ENCODE measurements at places on chromosomes 7 and 10.

DNA sequence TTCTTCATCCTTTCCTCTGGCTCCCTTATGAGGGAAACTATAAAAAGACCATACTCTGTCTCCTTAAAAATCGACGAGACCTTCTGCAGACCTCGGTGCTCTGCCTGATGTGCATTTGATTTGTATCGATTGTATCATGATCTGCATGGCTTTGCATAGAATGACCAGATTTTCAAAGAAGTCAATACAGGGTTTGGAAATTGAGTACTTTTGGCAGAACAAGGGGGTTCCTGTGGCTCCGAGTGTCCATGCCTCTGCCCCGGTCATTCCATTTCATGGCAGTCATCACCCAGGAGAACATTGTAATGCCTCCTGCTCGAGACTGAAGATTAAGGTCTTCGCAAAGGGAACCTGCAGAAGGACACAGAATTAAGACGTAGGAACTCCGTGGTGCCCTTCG lies 685 bp downstream of the CASP2 start:
- no peak for DNase-seq

GRCh38 chr7:93883078-93883916 lies 7.3 kb downstream of the TFPI2 start:
- no peak for DNase-seq

GRCh38 chr7:79376299-79377025 lies 77.0 kb downstream of the MAGI2 start:
- no peak for DNase-seq

GRCh38 chr10:1085258-1085657 lies 29.1 kb downstream of the WDR37 start:
- no peak for DNase-seq

DNA sequence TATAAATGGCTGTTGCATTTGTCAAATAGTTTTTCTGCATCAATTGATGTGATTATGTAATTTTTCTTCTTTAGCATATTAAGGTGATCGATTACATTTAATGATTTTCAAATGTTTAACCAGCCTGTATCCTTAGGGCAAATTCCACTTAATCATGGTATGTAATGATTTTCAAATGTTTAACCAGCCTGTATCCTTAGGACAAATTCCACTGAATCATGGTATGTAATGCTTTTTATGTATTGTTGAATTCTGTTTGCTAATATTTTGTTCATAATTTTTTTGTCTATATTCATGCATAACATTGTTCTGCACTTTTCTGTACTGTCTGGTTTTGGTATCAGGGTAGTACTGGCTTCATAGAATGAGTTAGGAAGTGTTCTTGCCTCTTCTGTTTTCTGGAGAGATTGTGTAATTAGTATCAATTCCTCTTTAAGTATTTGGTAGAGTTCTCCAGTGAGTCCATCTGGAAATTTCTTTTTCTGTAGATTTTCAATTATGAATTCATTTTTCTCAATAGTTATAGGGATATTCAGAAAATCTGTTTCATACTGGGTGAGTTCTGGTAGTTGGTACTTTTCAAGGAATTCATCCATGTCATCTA lies 393.2 kb upstream of the FOXK1 start:
- DNase-seq: no peak

- DNase-seq: no peak
Measured at GRCh38 chr7:4416396-4417056, 265.6 kb upstream of the FOXK1 start.

- DNase-seq: no peak
Measured at GRCh38 chr10:104387130-104387888, 33.7 kb downstream of the CFAP58 start.

GRCh38 chr10:85874208-85874607 lies 492.4 kb downstream of the GRID1 start:
- DNase-seq: no peak
